Cardiac muscle cell (in vitro differentiated cells and primary cell): ENCODE measurements at places on chromosomes 1 and 21. TPM values are rescaled to one million over a fixed set of nuclear protein-coding genes. Genes with fewer than 3 reads are reported as not detected.

DNA sequence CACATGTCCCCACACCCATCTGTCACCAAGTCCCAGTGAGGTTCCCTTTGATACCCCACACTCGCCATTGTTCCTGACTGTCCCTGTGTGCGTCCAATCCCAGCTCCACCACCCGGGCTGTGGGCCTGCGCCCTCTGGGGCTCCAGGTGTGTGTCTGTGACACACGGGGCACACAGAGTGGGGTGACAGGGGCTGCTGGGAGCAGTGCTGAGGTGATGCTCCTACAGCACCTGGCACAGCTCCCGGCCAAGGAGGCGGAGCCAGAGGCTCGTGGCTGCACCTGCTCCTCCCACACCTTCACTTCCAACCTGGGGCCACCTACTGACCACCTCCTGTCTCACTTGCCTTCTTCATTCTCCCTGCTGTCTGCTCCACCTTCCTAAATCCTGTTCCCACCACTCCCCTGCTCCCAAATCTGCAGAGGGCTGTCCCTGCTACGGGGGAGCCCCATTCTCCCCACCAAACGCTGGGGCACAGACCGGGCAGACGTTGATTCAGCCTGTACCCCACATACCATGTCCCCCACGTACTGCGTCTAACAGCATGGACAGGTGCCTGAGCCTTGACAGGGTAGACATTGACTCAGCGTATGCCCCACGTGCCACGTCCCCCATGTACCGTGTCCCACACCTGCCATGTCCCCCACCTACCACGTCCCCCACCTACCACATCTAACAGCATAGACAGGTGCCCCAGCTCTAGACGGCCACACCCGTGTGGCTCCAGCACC, 16.4 kb downstream of the WDR4 start:
- no peak for DNase-seq
- peaks cover 8% of the 10 kb centered on the region for H3K36me3 ChIP-seq
- no peaks in the 10 kb centered on the region for H3K4me1 ChIP-seq
- H3K27me3 ChIP-seq: no peaks in the 10 kb centered on the region

AMPD1 gene
- total RNA-seq: not detected in 2 replicates

GRCh38 chr1:245195398-245195797, 40.6 kb downstream of the KIF26B start:
- no peak overlapping the region for H3K27ac ChIP-seq
- peaks cover 27% of the 10 kb centered on the region for H3K4me1 ChIP-seq
- no peak overlapping the region for H3K4me3 ChIP-seq
- peaks cover 12% of the 10 kb centered on the region for H3K36me3 ChIP-seq
- no peaks in the 10 kb centered on the region for H3K27me3 ChIP-seq
- no peak for DNase-seq

DNA sequence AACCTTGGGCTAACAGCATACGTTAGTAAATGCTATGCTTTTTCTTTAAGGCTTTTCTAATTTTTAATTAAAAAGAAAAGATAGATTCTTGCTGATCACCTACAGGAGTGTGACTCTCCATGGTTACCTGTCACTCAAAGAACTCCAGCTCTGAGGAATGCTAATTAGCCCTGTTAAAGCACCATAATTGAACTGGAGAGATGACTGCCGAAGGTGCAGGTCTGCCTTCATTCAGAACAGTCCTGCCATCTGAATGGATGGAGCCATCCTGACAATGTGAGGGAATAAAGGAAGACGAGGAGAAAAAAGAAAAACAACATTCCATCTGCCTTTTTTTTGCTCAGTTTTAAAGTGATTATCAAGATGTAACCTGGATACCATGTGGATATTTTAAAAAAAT, 94.6 kb downstream of the ATP6V1G3 start:
- H3K36me3 ChIP-seq: no peaks in the 10 kb centered on the region
- no peak overlapping the region for H3K27ac ChIP-seq
- DNase-seq: no peak
- no peaks in the 10 kb centered on the region for H3K4me1 ChIP-seq
- no peaks in the 10 kb centered on the region for H3K27me3 ChIP-seq

GRCh38 chr1:234489698-234490077, 10.7 kb upstream of the TARBP1 start:
- no peaks in the 10 kb centered on the region for H3K36me3 ChIP-seq
- DNase-seq: no peak
- H3K4me1 ChIP-seq: peaks cover 16% of the 10 kb centered on the region
- no peaks in the 10 kb centered on the region for H3K27me3 ChIP-seq
- H3K27ac ChIP-seq: no peak overlapping the region

GRCh38 chr1:74426208-74426937, 86.0 kb downstream of the LRRC53 start:
- peak overlapping the region; percentile 81 for H3K27ac ChIP-seq
- H3K4me3 ChIP-seq: no peak overlapping the region
- no peaks in the 10 kb centered on the region for H3K27me3 ChIP-seq
- DNase-seq: peak; percentile 0
- H3K4me1 ChIP-seq: peaks cover 55% of the 10 kb centered on the region
- H3K36me3 ChIP-seq: no peaks in the 10 kb centered on the region

RPAP2 gene
- total RNA-seq: 4.2 and 6.3 TPM in 2 replicates

- DNase-seq: peak; percentile 40
- no peak overlapping the region for H3K27ac ChIP-seq
- no peaks in the 10 kb centered on the region for H3K27me3 ChIP-seq
- no peaks in the 10 kb centered on the region for H3K36me3 ChIP-seq
- H3K4me1 ChIP-seq: peaks cover 23% of the 10 kb centered on the region
Observed at GRCh38 chr21:44789880-44790279, 11.7 kb downstream of the UBE2G2 start.

GPR37L1 gene
- total RNA-seq: not detected in 2 replicates

SRP9 gene
- total RNA-seq: 167 and 241 TPM in 2 replicates

COL6A1 gene
- 499 and 605 TPM in 2 replicates for total RNA-seq

DNA sequence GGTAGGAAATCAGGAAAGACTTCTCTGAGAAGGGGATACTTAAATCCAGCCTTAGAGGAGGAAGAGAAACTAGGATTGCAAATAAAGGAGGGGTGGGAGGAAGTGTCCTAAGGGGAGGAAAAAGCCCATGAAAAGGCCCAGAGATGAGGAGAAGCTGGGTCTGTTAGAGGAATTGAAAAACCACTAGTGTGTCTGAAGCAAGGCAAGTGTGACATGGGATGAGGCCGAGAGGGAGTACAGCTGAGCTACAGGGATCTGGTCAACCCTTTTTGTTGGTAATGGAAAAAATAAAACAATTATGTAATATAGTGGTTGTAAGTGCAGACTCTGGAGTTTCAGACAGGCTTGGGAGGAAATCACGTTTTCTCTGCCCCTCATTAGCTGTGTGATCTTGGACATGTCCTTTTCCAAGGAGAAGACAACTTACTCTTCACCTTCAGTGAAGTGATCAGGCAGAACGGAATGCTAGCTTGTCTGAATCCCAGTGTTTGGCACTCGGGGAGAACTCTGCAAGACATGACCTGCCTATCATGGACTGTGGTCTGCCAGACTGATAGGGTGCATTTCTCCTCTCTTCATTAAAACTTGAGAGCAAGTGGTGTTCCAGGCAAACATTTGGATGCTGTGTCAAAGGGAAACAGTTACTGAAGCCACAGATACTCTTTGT, 7.4 kb upstream of the S100A10 start:
- H3K4me3 ChIP-seq: no peak overlapping the region
- no peak overlapping the region for H3K27ac ChIP-seq
- H3K36me3 ChIP-seq: no peaks in the 10 kb centered on the region
- peaks cover 27% of the 10 kb centered on the region for H3K27me3 ChIP-seq
- H3K4me1 ChIP-seq: peaks cover 12% of the 10 kb centered on the region

PADI4 gene
- not detected in 2 replicates for total RNA-seq
